ENCODE measurements at places on chromosomes 3 and 15.

DNA sequence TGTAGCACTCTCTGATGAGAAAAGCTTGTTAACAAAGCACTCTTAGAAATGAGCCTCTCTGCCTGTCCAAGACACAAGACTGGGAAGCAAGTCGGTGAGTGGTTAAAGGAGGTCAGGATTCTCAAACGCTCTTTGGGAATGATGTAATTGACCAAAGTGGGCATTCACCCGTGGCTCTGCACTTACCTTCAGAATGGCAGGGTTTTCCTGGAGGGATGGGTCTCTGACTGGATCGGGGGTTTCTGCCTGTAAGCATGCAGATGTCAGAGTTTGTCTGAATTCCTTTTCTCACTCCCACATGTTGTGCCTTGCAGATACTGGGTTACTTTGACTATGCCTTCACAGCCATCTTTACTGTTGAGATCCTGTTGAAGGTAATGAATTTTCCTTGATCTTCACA lies 106.3 kb downstream of the CHDH start:
- no peak for DNase-seq

- DNase-seq, result no peak
Observed at GRCh38 chr3:131216330-131216729, 165.2 kb upstream of the NUDT16 start.

GRCh38 chr3:143531101-143531500 lies 317.2 kb downstream of the SLC9A9 start:
- DNase-seq, result no peak

DNA sequence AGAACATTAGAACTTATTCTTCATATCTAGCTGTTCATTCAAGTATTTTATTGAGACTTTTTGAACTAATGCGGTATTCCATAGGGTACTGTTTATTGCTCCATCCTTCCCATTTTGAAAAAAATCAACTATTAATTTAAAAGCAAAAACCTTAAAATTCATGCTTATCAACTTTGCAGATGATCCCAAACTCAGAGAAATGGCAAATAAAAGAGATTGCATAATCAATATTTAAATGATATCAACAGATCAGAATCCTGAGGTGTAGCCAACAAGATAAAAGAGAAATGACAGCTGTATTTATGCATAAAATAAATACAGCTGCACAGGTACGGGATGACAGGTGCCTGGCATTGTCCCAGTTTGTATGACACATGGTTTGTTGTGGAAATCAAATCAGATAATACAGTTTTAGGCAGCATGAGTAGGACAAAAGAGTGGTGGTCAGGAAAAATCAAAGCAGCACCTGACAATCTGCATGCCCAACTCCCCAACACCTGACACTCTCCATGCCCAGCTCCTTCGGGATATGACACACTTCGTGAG lies 42.4 kb upstream of the CMTM8 start:
- DNase-seq, result peak; percentile 69

GRCh38 chr3:42732829-42733459 lies 30.3 kb upstream of the HHATL start:
- DNase-seq, result no peak

- DNase-seq, result no peak
Observed at GRCh38 chr15:52584414-52584813, 15.6 kb upstream of the ARPP19 start.

DNA sequence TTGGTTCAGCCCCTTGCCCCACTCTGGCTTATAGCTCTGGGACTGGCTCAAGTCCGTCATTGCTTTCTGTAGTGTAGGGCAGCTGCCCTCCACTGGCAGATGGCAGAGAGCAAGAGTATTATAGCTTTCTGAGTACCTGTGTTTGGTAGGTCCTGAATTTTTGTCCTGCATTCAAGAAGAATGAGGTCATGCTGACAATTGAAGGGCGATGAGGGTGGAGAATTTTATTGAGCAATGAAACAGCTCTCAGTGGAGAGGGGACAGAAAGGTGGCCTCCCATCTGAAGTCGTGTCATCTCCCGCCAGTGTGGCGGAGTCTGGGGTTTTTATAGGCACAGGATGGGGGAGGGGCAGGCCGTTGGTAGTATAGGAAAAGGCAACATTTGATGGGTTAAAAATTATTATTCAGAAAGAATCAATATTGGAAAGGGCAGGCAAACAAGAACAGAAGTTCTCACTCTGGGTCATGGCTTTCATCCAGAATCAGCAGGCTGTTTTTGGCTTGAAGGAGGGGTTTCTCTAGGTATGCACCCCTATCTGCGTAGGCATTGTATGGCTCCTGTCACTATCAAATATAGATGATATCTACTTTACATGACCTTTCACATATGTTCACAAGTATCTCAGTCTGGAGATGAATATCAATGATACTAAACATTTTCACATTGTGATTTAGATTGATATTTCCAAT lies 1239.7 kb upstream of the ALCAM start:
- no peak for DNase-seq

GRCh38 chr15:51071578-51071977 lies 23.1 kb downstream of the TNFAIP8L3 start:
- DNase-seq, result no peak

GRCh38 chr15:28252831-28253230 lies 69.1 kb downstream of the HERC2 start:
- DNase-seq, result no peak

DNA sequence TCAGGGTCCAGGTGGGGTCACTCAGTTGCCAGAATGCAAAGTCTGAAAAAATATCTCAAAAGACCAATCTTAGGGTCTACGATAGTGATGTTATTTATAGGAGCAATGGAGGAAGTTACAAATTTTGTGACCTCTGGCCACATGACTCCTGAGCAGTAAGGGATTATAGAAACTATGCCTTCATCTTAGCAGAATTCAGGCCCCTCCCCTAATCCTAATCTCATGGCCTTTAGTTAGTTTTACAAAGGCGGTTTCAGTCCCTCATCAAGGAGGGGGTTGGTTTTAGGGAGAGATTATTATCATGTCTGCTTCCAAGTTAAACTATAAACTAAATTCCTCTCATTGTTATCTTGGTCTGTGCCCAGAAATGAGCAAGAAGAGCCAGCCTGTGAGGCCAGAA lies 5.9 kb upstream of the DCP1A start:
- DNase-seq, result no peak

GRCh38 chr15:29844290-29844903 lies 22.1 kb upstream of the TJP1 start:
- no peak for DNase-seq

DNA sequence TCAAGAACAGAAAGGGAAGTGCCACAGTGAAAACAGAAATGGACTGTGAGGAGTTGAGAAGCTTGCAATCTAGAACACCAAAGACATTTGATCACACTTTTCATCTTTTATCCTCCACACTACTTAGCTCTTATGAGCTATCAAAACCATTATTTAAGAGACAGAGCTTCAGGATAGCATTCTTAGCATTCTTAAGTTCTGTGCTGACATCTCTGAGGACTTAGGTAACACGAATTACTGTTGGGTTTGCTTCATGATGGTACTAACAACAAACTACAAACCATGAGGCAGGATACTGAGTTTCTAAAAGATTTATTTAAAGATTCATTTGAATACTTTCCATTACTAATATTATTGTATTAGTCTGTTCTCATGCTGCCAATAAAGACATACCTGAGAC lies 1038.6 kb downstream of the TUSC7 start:
- no peak for DNase-seq

DNA sequence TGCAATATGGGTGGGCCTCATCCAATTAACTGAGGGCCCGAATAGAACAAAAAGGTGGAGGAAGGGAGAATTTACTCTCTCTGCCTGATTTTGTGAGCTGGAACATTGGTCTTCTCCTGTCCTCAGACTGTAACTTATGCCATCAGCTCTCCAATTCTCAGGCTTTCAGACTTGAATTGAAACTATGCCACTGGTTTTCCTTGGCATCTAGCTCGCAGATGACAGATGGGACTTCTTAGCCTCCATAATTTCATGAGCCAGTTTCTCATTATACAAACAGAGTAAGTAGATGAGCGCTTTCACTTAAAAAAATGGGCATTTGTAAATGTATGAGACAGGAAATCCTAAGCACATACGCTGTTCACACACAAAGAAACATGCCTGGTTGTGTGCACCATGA lies 8.7 kb upstream of the PTX3 start:
- DNase-seq, result no peak

DNA sequence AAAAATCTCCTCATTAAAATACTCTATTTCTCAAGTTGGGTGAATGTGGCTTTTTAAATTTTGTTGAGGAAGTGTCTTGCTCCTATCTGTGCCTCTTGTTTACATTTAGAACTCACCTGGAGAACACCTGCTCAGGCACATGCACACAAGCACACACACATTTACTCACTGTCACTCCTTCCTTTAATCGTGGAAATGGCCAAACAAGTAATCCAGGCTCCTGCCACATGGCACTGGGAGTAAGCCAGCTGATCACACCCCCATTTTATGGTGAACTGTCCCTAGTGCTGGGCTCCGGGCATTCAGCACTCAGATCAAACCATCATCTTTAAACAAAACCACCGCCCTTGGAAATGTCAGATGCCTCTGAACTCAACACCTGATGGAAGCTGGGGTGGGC lies 204.7 kb upstream of the BHLHE40 start:
- DNase-seq, result no peak

DNA sequence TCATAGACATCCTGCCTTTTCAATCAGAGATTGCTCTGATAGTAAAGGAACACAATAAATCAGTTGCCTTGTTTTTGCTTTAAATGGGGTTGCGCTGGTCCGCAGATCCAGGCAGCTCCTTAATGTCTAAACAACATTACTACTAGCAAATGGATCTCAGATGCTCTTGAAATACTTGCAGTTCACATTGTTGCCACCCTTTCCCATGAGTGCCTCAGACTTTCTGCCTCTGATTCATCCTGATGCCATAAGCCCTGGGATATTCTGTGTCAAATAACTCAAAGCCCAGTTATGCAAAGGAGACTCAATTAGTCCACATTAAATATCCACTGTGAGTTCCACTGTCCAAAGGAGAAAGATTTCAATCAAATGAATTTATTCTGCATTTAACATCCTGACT lies 196.7 kb downstream of the PLCH1 start:
- DNase-seq, result no peak

DNA sequence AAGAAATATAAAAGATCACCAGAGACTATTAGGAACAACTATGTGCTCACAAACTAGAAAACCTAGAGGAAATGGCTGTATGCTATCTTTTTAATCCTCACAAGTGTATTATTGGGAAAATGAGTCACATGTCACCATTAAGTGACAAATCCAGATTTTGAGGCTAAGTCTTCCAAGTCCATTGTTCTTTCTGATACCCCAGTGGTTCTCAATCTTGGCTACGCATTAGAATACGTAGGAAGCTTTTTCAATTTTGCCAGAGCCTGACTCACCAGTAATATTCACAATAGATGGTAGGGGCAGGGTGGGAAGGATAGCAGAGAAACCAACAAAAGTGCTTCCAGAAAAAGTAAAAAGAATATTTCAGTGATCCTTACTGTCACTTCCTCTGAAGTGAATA lies 117.0 kb downstream of the FILIP1L start:
- DNase-seq, result no peak

DNA sequence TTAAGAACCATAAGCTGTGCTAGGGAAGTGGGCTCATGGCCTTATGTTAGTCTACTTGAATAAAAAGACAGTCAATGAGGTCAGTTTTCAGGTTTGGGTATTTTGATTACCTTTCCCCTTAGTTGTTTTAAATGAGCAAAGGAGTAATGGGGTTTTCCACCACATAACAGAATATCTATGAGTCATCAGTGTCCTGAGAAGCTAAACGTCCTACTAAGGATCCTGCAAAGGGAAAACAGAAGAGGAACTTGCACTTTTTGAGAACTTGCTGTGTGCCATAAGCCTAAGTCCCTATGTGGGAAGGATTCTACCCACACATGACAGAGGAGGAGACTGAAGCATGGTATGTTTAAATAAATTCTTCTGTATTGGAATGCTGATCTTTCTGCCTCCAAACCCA lies 292.8 kb upstream of the TMC3 start:
- DNase-seq, result no peak

DNA sequence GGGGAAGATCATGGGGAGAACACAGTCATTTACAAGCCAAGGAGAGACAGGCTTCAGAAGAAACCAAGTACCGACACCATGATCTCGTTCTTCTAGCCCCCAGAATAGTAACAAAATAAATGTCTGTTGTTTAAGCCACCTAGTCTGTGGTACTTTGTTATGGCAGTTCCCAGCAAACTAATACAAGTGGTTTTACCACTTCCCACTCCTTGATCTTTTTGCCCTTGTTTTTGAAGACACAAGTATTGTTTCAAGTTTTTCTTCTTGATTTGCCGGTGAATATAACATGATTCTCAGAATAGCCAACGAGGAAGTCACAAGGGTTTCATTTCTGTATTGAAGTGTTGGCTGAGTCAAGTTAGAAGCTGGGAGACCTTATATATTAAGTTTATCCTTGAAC lies 220.3 kb downstream of the SOX2 start:
- DNase-seq, result no peak

- DNase-seq, result no peak
Observed at GRCh38 chr3:184795522-184796190, 16.3 kb upstream of the VPS8 start.

DNA sequence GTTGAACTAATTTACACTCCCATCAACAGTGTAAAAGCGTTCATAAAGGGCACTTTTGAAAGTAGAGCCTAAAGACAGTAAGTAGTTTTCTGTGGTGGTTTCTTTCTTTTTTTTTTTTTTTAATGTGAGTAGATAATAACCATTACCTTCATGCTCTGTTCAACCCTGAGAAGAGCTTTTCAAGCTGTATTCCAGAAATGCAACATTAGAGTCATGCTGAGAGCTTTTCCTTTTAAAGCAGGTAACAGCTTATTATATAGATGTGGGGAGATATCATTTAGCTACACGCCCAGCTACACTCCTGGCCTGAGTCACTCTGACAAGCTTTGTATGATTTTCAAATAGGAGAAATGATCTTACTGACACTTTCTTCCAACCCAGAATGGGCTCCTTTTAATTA lies 96.2 kb upstream of the ARHGEF26 start:
- no peak for DNase-seq

- DNase-seq, result no peak
Observed at GRCh38 chr15:20341901-20342600, 199.5 kb downstream of the GOLGA6L6 start.

GRCh38 chr3:30300809-30301208 lies 305.6 kb upstream of the TGFBR2 start:
- no peak for DNase-seq

DNA sequence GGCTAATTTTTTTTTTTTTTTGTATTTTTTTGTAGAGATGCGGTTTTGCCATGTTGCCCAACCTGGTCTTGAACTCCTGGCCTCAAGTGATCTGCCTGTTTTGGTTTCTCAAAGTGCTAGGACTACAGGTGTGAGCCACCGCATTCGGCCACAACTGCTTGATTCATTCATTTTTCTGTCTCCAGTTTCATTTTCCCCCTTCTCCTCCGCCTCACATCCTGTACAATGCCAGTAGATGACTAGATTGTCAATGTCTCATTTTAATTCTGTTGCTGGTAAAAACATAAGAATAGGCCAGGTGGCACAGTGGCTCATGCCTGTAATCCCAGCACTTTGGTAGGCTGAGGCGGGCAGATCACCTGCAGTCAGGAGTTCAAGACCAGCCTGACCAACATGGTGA lies 12.0 kb upstream of the ZNF592 start:
- DNase-seq, result no peak

- DNase-seq, result no peak
Observed at GRCh38 chr3:50203113-50203808, 1.8 kb upstream of the SLC38A3 start.

- DNase-seq, result no peak
Observed at GRCh38 chr3:154701055-154701454, 271.1 kb upstream of the GPR149 start.

All from LNCaP clone FGC (cell line).